Right renal pelvis (tissue), 4 donors: ENCODE measurements at places on chromosomes 2 and 18.

- DNase-seq = no peak
These were observed 39.0 kb downstream of the EN1 start for GRCh38 chr2:118808429-118808809.

DNA sequence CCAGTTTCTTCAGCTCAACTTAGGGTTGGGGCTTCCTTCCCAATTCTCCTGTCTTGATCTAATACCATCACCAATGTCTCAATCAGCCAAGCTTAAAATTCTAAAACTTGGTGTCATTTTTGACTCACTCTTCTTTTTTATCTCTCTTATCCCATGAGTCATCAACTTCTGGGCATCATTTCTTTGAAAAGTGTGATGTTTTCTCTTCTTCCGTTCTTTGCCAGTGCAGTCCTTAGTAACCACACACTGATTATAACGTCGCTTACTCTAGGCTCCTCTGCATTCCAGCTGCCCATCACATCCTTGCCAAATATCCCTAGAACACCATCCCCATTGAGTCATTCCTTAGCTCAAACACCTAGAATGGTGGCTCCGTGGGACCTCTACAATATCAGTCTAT lies 27.4 kb upstream of the MRO start:
- no peak for DNase-seq

DNA sequence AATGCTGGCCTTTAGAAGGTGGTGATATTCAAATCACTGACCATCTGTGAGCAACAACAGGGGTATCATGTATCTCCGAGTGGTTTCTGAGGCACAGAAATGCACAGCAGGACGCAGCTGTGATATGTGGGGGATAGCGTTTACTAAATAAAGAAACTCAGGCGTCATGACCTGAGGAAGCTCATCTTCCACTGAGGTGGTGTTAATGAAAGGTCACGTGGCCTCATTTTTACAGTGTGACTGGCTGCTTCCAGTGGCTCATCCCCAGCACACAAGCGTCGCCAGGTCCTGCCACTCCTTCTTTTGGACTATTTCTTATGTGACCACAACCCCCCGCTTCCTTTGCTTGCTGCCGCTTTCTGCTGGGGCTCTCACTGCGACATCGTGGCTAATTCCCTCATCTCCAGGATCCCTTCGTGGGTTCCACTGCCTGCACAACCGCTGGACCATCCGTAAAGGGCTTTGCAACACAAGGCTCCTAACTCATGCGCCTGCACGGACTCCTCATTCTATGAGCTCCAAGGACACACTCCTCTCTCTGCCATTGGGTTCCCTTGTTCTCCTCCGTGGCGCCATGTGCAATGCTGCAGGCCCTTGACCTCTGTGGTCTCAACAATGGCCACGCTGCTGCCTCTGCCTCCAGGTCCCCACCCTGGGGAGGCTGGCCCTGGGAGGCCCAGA lies 109.3 kb downstream of the MBP start:
- no peak for DNase-seq

DNA sequence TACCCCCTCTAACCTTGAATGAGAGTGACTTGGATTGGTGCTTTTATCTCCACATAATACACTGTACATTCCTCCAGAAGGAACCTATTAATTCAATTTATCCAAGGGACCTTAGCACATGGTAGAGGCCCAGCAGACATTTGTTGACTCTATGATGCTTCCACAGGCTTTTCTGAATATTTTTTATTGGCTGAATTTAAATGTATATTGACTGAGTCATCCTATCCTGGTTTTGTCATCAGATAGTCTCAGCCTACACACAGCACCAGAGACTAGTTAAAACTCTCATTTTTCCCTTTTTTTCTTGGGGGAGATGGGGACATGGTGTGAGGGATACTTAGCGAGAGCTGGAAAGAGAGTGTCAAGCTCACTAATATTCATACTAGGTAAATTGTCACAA lies 101.6 kb downstream of the LRRC30 start:
- DNase-seq = no peak

DNA sequence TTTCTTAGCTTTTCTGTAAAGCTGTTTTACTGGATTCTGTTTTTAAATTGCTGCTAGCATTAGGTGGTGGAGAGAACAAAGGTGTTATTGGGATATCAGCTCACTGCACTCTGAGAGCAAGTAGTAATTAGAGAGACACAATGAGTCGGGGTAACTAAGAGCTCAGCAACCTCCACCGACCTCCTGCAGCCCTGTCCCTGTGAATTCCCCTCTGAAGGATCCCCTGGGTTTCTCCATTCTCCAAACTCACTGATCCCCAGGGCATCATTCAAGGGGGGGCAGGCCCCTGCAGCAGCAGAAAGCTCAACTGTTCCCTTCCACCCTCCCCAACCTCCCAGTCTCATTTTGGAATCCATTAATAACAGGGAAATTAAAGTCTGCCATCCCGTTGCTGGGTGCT lies 73.0 kb downstream of the MTCL1 start:
- no peak for DNase-seq

DNA sequence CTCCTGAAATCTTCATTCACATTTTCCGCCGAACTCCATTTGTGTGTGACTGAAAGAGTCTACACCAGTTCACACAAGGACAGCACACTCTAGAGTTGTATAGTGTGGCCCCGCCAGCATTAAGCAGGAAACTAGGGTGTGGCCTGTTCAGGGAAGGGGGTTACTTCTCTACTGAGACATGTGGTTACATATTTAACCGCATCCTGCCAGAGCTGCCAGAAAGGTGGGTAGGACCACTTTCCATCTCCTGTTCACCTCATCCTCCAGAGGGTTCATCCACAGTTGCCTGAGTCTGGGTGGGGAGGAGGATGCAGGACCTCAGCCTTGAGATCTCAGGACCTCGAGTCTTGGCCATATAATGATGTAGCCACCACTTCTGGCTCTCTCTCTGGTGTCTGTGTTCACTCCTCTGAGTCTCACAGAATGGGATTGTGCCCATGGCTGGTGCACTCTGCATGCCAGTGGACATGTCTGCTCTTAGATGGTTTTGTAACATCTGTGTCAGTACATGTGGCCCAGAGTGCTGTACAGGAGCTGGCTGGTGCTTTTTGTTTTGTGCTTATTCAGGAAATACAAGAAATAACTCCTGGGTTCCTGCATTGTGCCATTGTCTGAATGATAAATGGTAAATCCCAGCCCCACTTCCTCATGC lies 7.7 kb upstream of the SP140L start:
- DNase-seq = no peak

DNA sequence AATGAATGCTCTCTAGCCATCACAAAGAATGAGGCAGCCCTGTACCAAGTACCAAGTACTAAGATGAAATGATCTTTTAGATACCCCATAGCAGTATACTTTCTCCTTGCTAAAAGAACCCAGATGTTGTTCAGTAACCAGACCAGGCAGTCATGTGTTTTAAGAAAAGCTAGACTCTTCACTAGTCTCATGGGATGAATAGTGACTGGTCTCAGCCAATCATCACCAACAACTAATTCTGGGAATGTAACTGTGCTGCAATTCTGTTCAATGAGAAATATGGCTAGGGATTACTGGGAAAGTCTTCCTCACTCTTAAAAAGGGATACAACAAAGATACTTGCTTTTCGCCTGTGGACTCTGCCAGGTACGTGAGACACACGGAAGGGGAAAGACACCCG lies 29.5 kb downstream of the MBOAT2 start:
- DNase-seq = no peak

- no peak for DNase-seq
These were observed 164.9 kb upstream of the ZFP36L2 start for GRCh38 chr2:43391201-43391877.

DNA sequence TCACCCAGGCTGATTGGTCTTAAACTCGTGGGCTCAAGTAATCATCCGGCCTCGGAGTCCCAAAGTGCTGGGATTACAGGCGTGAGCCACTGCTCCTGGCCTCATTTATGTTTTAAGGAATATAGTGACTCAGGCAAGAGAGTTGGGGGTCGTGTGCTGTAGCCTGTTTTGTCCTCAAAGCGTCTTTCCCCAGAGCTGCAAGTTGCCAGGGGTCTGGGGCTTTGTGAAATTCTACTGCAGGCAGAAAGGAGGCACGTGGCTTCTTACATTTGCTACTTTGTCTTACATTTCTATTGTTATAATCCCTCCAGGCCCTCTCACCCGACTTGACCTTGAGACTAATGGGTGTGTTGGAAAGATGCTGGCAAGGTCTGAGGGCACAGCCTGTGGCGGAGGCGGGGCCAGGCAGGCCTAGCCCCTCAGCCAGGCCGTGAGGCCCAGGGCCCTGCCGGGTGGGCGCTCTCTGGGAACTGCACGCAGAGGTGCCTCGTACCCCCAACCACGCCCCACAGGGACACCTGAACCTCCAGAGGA lies 85.8 kb upstream of the NDUFV2 start:
- DNase-seq = no peak

DNA sequence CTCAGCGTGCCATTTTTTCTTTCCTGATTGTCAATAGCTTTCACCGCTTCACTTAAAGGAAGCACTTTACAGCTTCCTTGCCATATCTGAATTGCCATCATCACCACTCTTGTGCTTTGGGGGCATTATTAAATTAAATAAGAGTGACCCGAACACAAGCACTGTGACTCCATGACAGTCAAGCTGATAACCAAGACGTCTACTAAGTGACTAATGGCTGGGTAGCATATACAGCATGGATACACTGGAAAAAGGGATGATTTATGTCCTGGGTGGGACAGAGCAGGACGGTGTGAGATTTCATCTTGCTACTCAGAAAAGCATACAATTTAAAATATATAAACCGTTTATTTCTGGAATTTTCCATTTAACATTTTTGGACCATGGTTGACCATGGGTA lies 24.3 kb upstream of the AFF3 start:
- no peak for DNase-seq

GRCh38 chr2:197851451-197851850 lies 47.1 kb downstream of the PLCL1 start:
- no peak for DNase-seq
